ENCODE measurements at places on chromosomes 3 and 15. TPM values are rescaled to one million over a fixed set of nuclear protein-coding genes. Genes with fewer than 3 reads are reported as not detected.

RTP1 gene
- total RNA-seq: not detected

ACP3 gene
- total RNA-seq: 0.39 TPM

HESX1 gene
- total RNA-seq: 0.22 TPM

TUSC7 gene
- not detected for total RNA-seq

FAM98B gene
- total RNA-seq: 13.9 TPM

C3orf20 gene
- 0.11 TPM for total RNA-seq

SPESP1 gene
- 2.0 TPM for total RNA-seq

PRC1 gene
- 18.5 TPM for total RNA-seq

PCSK6 gene
- 5.5 TPM for total RNA-seq

CLEC3B gene
- not detected for total RNA-seq

CDHR4 gene
- 1.2 TPM for total RNA-seq

XYLB gene
- 2.4 TPM for total RNA-seq

BCL2A1 gene
- total RNA-seq: not detected

RAB11A gene
- total RNA-seq: 66.7 TPM

PRR23B gene
- not detected for total RNA-seq

PPM1L gene
- total RNA-seq: 4.7 TPM

SLC9A9 gene
- total RNA-seq: under 0.01 TPM

COL8A1 gene
- 1.6 TPM for total RNA-seq

ABCC5 gene
- total RNA-seq: 10.7 TPM

FYCO1 gene
- total RNA-seq: 4.3 TPM

ZNF774 gene
- 1.6 TPM for total RNA-seq

ARL8B gene
- 75.8 TPM for total RNA-seq

HTR3C gene
- total RNA-seq: not detected

FHIT gene
- 5.1 TPM for total RNA-seq

PP2D1 gene
- total RNA-seq: not detected

CHRNA3 gene
- not detected for total RNA-seq

GPR176 gene
- total RNA-seq: 16.1 TPM

NEDD4 gene
- total RNA-seq: 40.7 TPM

SNX33 gene
- total RNA-seq: 25.5 TPM

TMEM212 gene
- total RNA-seq: not detected

DCLK3 gene
- total RNA-seq: not detected
